Breast epithelium (tissue), 4 donors: ENCODE measurements at places on chromosomes 7 and 10. TPM values are rescaled to one million over a fixed set of nuclear protein-coding genes. Genes with fewer than 3 reads are reported as not detected.

Gene CALD1
- total RNA-seq: 266 TPM

Gene PLEKHA8
- 15.1 TPM for total RNA-seq

DNA sequence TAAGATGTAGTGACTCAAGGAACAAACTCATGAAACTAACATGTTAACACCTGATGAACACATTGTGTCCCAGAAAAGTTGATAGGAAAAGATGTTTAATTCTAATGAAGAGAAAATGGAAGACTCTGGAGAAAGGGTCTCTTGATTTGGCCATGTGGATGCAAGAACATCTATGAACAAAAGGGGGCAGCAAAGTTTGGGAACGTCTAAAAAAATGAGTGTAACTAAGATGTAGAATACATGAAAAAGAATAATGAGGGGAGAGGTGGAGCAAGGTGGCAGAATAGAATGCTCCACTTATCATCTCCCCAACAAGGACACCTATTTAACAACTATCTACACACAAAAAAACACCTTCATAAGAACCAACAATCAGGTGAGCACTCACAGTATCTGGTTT is 805.1 kb downstream of the TNS3 start:
- DNase-seq: no peak
- H3K4me1 ChIP-seq: no peaks in the 10 kb centered on the region
- H3K36me3 ChIP-seq: no peaks in the 10 kb centered on the region
- H3K27me3 ChIP-seq: no peaks in the 10 kb centered on the region
- no peak overlapping the region for H3K27ac ChIP-seq

DNA sequence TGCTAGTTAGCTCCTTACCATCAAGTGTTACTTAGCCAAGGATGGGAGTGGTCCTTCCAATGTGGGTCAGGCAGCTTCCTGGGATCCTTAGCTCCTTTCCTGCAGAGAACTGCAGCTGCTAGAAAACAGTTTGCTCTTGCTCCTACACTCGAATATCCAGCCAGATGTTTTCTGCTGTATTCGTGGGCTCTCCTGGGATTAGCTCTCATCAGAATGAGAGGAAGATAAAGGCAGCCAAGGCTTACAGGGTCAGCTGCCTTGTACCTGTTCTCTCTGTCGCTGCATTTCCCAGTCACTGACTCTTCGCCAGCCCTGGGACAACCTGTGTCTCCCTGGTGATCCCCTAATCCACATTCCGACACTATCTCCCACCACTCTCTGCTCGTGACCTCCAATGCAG is 29.0 kb downstream of the NEUROD6 start:
- H3K4me3 ChIP-seq: no peak overlapping the region
- DNase-seq: no peak
- H3K36me3 ChIP-seq: no peaks in the 10 kb centered on the region
- H3K4me1 ChIP-seq: no peaks in the 10 kb centered on the region
- no peak overlapping the region for H3K27ac ChIP-seq
- no peaks in the 10 kb centered on the region for H3K27me3 ChIP-seq

DNA sequence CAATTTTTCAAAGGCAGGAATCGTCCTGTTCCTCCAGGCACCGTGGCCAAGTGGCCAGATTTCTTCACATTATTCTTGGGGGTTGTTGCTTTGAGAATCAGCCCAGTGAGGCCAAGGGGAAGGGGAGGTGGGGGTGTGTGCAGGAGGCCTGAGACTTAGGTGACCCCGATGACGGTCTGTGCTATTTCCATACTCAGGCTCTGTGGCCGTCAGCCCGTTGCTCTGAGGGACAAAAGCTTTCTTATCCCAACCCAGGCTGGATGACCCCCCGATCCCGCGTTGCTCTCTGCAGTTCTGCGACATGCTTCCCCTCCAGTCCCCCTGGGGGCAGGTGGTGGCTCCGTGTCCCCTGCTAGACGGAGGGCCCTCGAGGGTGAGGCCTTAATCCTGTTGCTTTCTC is 14.2 kb downstream of the DOCK1 start:
- H3K36me3 ChIP-seq: no peaks in the 10 kb centered on the region
- H3K4me3 ChIP-seq: no peak overlapping the region
- no peak overlapping the region for H3K27ac ChIP-seq
- H3K4me1 ChIP-seq: no peaks in the 10 kb centered on the region

DNA sequence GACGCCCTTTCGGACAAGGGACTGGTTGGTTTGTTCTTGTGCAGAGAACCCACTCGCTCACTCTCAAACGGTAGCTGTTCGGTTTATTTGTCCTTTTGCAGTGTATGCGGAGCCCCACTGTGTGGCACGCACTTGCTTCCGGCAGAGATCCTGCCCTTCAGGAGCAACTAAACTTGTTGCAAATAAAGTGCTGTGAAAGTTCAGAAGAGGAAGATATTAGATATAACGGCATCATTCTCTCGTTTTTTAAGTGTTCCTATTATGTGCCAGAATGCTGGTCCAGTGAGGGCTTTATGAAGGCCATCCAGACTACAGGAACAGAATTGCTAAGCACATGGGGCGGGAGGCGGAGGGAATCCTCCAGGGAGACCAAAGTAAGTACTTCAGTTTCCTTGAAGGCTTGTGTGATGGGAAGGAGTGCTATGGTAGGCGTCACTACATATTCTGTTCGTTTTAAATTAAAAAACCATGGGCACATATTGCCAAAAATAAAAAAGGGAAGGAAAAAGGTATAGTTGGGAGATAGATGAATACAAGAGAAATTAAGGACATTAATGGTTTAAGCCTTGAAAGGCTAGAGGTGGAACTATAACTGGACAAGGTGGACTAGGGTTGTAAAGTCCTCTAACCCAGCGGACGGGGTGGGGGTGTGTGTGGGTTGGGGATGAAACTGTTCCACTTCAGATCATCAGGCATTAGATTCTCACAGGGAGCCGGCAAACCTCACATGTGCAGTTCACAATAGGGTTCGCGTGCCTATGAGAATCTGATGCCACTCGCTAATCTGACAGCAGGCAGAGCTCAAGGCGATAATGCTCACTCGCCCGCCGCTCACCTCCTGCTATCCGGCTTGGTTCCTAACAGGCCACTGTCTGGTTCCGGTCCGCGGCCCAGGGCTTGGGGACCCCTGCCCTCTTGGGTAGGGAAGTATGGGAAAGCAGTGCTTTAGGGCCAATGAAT is 704 bp upstream of the ERLIN1 start:
- H3K27ac ChIP-seq: peak overlapping the region; percentile 93
- H3K27me3 ChIP-seq: no peaks in the 10 kb centered on the region
- H3K4me3 ChIP-seq: peak overlapping the region; percentile 96
- no peaks in the 10 kb centered on the region for H3K4me1 ChIP-seq
